Endothelial cell of umbilical vein (primary cell): ENCODE measurements at places on chromosomes 6 and 20. TPM values are rescaled to one million over a fixed set of nuclear protein-coding genes. Genes with fewer than 3 reads are reported as not detected.
A peak's percentile ranks its signal among the peaks of the same experiment; 100 is the strongest.

DNA sequence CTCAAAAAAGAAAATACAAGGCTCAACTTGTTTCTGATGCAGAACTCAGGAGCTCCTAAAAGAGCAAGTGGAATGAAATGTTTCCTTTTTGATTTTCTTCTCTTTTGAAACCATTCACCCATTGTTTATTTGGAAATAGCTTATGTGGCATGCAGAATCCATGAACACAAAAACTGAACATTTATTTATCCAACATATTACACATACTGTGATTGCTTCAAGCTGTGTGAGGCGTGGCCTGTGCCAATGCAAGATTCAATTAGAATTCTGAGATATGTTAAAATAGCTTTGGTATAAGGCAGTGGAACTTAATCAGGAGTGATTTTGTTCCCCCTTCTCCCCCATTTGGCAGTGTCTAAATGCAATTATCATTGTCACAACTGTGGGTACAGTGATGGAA lies 45.9 kb upstream of the CARMIL1 start:
- H3K4me3 ChIP-seq: no peak overlapping the region
- H3K4me1 ChIP-seq: no peaks in the 10 kb centered on the region
- no peak overlapping the region for H3K27ac ChIP-seq
- no peak for DNase-seq
- no peaks in the 10 kb centered on the region for H3K36me3 ChIP-seq

- DNase-seq: no peak
- no peak overlapping the region for H3K27ac ChIP-seq
- no peak overlapping the region for H3K4me3 ChIP-seq
- H3K27me3 ChIP-seq: no peaks in the 10 kb centered on the region
Observed at GRCh38 chr20:41716436-41716835, 98.3 kb upstream of the CHD6 start.

DNA sequence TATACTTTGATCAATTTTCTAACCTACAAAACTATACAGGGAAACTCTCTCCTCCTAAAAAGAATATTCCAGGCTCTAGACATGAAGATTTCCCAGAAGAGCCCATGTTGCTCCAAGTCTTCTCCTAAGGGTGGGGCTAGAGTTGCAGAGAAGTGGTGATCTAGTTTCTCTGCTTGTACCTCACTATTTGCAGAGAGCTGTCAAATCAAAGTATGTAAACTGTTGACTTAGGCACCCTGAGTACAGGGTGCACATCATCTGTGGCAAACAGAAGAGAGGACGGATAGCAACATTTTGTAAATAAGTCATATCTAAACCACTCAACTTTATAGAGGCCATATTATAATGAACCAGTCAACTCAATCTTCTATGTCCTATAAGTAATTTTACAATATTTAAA lies 250.1 kb downstream of the KHDRBS2 start:
- no peak overlapping the region for H3K4me3 ChIP-seq
- no peak for DNase-seq
- no peaks in the 10 kb centered on the region for H3K27me3 ChIP-seq
- no peaks in the 10 kb centered on the region for H3K4me1 ChIP-seq
- H3K36me3 ChIP-seq: no peaks in the 10 kb centered on the region
- no peak overlapping the region for H3K27ac ChIP-seq

- peak overlapping the region; percentile 1 for H3K27ac ChIP-seq
- H3K4me3 ChIP-seq: no peak overlapping the region
- H3K27me3 ChIP-seq: no peaks in the 10 kb centered on the region
- peak; percentile 63 for DNase-seq
Observed at GRCh38 chr20:32516583-32517517, 68.3 kb downstream of the NOL4L start.

DNA sequence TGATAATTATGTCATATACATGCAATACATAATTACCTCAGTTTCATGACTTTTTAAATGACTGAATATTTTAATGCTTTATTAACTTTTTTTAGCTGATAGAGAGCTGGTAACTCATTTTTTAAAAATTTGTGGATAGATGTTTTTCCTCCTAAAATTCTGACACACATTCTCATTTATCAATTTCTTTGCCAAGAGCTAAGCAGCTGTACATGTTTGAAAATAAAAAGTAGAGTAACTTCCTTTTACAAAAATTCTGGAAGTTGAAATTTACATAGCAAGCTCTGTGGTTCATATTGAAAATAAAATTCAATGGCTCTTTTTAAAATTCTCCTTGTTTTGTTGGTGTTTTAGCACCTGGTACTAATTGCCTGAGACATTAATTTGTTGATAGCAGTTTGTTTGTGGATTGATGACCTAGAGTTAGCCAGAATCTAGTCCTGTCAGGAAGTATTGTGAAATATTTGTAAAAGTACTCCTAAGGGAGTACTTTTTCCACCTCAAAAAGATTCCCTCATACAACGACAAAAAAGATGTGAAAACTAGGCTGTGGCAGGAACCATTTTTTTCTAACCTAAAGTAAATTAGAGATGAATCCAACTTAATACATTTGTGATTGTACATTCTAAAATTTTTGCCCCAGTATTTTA lies 621.8 kb downstream of the BCKDHB start:
- H3K4me3 ChIP-seq: no peak overlapping the region
- no peaks in the 10 kb centered on the region for H3K27me3 ChIP-seq
- no peaks in the 10 kb centered on the region for H3K36me3 ChIP-seq

DNA sequence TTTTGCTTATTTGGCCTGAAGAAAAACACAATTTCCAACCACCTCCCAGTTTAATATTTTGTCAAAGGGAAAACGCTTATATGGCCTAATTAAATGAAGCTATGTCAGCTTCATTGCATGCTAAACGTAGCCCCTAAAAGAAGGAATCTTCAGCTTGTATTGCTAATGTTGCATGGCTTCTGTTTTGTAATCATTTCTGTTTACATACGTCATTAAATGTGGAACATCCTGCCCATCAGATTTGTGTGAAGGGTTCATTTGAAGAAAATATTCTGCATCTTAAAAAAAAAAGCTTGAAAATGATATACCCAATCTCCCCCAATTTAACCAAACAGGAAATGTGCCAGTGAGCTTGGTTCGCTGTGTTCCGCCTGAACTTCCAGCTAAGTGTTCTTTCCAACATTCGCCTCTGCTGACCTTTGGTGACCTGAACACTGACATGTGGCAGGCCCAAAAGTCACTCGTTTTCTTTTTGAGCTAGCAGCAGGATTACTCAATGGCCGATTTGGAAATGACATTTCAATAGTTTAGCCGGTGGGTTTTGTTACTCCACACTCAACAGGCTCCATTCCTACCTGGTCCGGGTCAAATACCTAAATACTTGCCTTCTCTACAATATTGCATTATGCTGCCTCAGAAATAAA lies 12.7 kb upstream of the SIRT5 start:
- peaks cover 9% of the 10 kb centered on the region for H3K27me3 ChIP-seq
- H3K4me3 ChIP-seq: no peak overlapping the region
- no peak overlapping the region for H3K27ac ChIP-seq
- H3K36me3 ChIP-seq: no peaks in the 10 kb centered on the region
- H3K4me1 ChIP-seq: no peaks in the 10 kb centered on the region

- no peak overlapping the region for H3K4me3 ChIP-seq
- no peak for DNase-seq
- H3K27ac ChIP-seq: no peak overlapping the region
- no peaks in the 10 kb centered on the region for H3K27me3 ChIP-seq
- no peaks in the 10 kb centered on the region for H3K36me3 ChIP-seq
Observed at GRCh38 chr20:61372137-61373054, 120.3 kb downstream of the CDH4 start.

DNA sequence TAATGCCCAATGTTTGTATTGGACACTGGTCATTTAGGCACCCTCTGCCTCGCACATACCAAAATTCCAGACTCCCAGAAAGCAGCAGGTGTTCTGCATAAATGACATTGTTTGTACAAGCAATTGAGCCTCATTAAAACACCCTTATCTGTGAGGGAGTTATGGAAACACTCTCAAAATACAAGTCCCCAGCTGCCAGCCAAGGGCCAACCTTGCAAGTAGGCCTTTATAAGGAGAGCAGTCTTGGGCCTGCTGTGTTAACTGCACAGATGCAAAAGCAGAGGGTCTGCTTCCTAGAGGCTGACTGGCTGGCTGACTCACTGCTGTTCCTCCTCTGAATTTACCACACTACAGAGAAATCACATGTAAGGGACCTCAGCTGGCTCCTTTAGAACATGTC lies 150.4 kb upstream of the HMGN3 start:
- no peaks in the 10 kb centered on the region for H3K36me3 ChIP-seq
- H3K4me3 ChIP-seq: no peak overlapping the region

DNA sequence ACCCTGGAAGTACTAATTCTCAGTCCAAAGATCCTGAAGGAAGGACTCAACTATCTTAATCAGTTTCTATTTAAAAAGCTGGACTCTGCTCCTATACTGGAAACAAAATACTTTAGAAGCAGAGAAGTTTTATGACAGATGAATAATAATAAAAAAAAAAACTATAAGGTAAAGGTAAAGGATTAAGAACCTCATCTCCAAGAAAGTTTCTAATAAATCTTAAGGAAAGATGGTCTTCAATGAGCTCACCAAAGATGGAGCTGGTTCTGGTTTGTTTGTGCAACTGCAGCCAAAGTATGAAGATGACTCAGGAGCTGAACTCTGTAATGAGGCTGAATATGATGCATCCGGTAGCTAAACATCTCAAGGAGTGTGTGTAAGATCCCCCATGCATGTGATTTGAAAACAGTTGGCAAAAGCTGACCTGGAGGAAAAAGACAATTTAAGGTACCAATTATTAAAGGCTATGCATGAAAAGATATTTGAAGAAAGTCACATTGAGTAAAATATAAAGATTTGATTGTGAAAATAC lies 25.2 kb downstream of the MED23 start:
- H3K4me3 ChIP-seq: no peak overlapping the region
- no peaks in the 10 kb centered on the region for H3K27me3 ChIP-seq
- peaks cover 28% of the 10 kb centered on the region for H3K36me3 ChIP-seq
- H3K4me1 ChIP-seq: no peaks in the 10 kb centered on the region

The BHLHE23 gene
- not detected in 2 replicates for total RNA-seq

DNA sequence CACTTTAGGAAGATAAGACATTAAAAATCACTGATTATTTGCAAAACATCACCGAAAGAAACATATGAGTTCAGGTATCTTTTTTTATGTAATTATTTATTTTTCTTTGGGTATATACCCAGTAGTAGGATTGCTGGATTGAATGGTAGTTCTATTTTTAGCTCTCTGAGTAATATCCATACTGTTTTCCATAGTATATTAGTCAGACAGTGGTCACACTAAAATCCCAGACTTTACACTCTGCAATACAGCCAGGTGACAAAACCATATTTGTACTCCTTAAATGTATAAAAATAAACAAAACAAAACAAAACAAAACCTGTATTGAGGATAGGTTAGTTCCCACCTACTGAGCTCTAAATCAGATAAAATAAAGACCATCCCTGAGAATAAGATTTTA lies 1024.3 kb upstream of the EYS start:
- no peaks in the 10 kb centered on the region for H3K36me3 ChIP-seq
- no peak overlapping the region for H3K27ac ChIP-seq
- no peak overlapping the region for H3K4me3 ChIP-seq

The MACROD2 gene
- total RNA-seq: 0.73 and 0.97 TPM in 2 replicates

- H3K27ac ChIP-seq: no peak overlapping the region
- H3K4me3 ChIP-seq: no peak overlapping the region
- no peak for DNase-seq
- peaks cover 27% of the 10 kb centered on the region for H3K27me3 ChIP-seq
Observed at GRCh38 chr6:70390067-70390466, 23.2 kb upstream of the FAM135A start.

DNA sequence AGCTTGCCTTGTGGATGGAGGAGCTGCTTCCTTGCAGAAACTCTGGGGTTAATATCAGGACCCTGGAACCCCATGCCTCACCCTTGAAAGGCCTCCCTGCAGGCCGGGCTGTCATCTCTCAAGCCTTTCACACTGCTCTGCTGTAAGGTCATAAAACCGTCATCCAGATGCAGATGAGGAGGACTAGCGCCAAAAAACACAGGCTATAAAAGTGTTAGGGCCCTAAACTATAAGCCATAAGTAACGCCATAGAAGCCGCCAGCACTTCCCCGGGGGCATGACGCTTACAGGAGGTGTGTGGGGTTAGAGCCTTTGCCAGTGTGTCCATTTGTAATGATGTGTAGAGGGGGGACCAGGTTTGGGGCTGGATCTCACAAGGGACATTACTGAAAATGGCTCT lies 47.6 kb downstream of the CDH4 start:
- H3K36me3 ChIP-seq: no peaks in the 10 kb centered on the region
- H3K27ac ChIP-seq: no peak overlapping the region
- H3K27me3 ChIP-seq: no peaks in the 10 kb centered on the region
- no peak for DNase-seq
- no peaks in the 10 kb centered on the region for H3K4me1 ChIP-seq

DNA sequence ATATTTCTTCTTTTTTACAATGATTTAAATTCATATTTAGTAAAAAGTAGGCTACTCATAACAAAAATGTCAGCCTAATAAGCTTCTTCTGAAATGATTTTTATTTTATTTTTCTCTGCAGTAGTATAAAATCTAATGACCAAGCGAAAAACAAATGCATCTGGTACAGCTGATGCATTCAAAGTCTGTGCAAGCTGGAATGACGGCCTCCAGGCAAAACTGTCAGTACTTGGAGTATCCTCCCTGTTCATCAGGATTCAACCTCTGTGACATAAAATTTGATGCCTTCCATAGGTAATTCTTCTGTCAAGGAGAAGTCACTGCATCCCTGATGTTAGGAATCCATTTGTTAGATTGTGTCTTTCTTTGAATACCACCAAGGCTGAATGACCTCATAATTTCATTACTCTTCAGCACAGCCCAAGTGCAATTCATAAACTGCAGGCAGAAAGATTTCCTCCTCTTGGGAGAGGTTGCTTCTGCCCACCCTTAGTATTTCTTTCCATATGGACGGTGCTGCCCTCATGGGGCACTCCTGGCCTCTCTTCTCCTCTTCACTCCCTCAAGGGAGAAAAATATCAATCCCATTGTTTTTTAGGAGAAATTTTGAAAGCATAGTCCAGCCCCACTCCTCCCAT lies 146.4 kb upstream of the STXBP5 start:
- no peaks in the 10 kb centered on the region for H3K27me3 ChIP-seq
- no peaks in the 10 kb centered on the region for H3K4me1 ChIP-seq
- H3K27ac ChIP-seq: no peak overlapping the region
- no peak for DNase-seq
- H3K4me3 ChIP-seq: no peak overlapping the region
- no peaks in the 10 kb centered on the region for H3K36me3 ChIP-seq

DNA sequence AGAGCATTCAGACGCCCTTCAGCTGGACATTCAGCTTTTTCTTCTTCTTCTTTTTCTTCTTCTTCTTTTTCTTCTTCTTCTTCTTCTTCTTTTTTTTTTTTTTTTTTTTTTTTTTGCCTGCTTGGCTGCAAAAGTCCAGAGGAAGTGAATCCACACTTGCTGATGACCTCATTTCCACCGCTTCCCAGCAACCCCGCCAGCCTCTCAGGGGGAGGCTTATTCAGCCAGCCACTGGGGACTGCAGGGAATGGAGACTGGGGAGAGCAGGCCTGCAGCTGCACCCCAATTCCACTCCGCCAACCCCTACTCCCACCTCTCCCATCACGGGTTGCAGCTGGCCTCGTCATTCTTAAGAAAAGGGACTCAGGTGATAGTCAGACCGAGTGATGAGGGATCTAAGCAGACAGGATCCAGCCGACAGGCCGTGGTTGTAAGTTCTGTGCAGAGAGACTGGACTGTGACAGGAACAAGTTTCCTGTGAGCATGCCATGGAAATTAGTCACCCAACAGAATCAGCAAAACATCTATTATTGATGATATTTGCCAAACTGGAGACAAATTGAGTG lies 59.0 kb upstream of the QKI start:
- peak; percentile 93 for DNase-seq
- H3K27me3 ChIP-seq: no peaks in the 10 kb centered on the region
- peak overlapping the region; percentile 97 for H3K27ac ChIP-seq
- peak overlapping the region; percentile 51 for H3K4me3 ChIP-seq

GRCh38 chr20:2473516-2473915 lies 2.9 kb upstream of the SNRPB start:
- peak; percentile 43 for DNase-seq
- no peak overlapping the region for H3K27ac ChIP-seq
- no peaks in the 10 kb centered on the region for H3K36me3 ChIP-seq
- no peaks in the 10 kb centered on the region for H3K27me3 ChIP-seq
- H3K4me1 ChIP-seq: peaks cover 22% of the 10 kb centered on the region
- no peak overlapping the region for H3K4me3 ChIP-seq

The HLA-DOA gene
- total RNA-seq: not detected in 2 replicates

The GPX5 gene
- total RNA-seq: not detected in 2 replicates
